Stimulated activated CD8-positive, alpha-beta memory T cell treated with anti-CD3 and anti-CD28 coated beads, Interleukin-7, amount 100 ng/mL, for 1 hour (primary cell): ENCODE measurements at places on chromosomes 5 and 9.

- DNase-seq, result no peak
Measured at GRCh38 chr5:132640613-132641012, 17.4 kb upstream of the IL13 start.

DNA sequence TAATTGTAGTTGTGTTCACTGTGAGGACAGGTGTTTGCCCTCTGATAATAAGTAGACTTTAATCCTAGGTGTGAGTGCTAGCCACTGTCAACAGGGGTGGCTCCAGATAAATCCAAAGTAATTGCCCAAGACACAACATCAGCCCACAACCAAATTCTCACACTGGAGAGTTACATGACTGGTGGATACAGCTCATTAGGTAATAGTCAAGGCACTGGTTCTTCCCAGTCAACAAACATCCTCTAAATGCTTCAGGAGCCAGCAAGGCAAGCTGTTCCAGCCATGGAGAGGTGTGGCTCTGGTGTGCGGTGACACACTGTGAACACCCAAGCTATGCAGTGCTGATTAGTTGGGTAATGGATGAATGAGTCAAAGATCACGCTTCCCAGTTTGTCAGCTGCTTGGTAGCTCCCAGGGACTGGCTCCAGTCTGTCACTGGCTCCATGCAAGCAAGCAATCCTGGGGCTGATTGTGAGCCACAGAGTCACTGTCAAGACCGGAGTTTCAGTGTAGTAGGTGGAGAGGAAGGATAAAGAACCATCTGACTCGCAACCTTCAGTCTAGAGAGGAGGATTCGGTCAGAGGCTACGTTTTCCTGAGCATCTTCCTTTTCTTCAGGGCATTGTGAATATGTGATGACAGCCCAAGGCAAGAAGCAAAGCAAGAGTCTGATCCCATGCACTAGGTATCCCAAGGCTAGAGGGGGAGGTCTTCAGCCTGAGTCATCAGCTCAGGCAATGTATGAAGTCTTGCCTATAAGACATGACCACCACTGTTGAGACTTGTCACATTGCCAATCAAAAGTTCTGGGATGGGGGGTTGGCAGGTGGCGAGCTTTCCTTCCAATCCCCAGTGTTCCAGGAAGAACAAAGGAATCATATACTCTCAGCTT lies 63.1 kb downstream of the UGCG start:
- no peak for DNase-seq

- no peak for DNase-seq
Measured at GRCh38 chr5:138762110-138762509, 8.9 kb downstream of the CTNNA1 start.

DNA sequence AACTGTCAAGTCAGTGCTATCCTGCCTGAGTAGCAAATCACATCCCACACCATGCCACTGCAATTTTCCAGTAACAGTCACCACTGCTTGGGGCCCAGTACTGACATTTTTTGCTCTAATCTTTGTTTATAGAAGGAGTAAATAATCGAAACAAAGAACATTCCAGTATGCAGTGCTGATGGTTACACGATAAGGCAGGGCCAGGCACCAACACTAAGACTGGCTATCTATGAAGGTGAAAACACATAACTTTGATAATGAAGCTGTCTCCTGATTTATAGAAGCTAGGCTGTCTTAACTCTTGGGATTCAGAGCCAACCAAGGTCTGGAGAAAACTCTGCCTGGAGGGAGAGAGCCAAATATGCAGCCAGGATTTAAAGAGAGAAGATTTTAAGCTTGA lies 365.3 kb downstream of the BNC2 start:
- no peak for DNase-seq

DNA sequence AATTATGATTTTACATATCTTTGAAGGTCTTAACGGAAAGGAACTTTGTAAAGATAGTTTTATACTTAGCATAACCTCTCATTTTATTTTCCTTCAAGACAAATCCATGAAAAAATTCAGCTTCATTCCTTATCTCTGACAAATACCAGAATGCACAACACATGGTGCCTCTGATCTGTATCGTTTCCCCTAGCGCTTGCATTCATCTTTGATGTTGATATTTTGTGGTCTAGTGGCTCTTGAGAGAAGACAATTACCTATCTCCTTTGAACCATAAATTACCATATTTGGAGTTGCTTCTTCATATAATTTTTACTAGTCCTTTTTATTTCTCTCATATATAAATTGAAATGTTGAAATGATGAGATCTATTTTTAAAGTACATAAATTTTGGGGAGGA lies 551.3 kb downstream of the PDE4D start:
- no peak for DNase-seq

DNA sequence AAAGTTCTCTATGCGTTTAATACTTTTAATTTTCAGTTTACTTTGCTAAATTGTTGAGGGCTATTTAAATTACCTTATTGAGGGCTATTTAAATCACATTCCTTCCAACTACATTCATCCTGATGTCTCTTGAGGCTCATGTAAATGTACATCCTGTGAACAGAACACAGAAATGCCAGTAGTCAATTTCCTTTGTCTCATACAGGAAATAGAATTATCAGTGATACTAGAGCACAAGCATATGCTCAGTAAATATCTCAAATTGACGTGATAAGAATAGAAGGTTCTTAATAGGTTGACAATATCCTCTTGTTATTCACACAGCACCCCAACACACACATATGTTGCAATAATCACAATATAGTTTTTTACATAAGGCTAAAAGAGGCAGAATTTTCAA lies 449.0 kb downstream of the CYLC2 start:
- no peak for DNase-seq

GRCh38 chr5:133265257-133265656 lies 213.4 kb downstream of the HSPA4 start:
- DNase-seq, result no peak

DNA sequence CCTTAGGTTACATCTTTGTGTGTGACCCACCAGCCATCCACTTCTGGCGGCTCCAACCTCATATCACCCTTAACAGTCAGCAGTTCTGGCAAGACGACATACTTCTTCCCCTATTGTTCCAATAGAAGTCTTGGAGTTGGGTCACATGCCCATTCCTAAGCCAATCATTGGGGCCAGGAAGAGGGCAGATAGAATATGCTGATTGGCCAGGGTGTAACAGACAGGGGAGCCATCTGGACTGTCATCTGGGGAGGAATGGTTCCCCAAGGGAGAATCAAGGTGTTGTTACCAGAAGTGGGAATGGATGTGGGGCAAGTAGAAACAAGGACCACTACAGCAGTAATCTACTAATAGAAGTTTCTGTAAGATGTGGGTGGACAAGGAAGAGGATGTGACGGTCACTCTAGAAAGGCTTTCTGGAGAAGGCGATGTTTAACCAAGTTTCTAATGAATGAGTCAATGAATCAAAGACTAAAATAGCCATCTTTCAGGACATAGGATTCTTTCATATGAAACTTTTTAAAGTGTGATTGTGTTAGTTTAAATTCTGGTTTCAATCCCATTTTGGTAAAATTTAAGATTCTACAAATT lies 200.4 kb downstream of the ARHGAP26 start:
- no peak for DNase-seq

- DNase-seq, result no peak
Measured at GRCh38 chr5:172410160-172410559, 44.2 kb downstream of the SH3PXD2B start.

- no peak for DNase-seq
Measured at GRCh38 chr5:102853680-102854079, 98.6 kb downstream of the PAM start.

DNA sequence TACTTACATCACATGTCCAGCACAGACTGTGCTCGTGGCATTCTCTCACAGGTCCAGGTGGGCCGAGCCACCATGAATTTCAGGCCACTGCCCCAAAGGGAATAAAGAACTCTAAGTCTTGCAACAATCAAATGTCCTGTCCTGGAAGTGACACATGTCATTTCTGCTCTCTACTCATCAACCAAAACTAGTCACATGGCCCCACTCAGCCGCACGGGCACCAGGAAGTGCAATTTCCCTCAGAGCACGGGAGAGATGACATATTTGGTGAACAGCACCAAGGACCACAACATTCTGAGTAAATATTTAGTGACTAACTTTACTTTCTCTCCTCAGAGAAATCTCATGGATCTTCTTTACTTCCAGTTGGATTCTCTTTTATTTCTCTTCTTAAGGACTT lies 131.1 kb upstream of the TUT7 start:
- DNase-seq, result no peak

GRCh38 chr5:126234563-126235195 lies 188.5 kb upstream of the GRAMD2B start:
- DNase-seq, result no peak

DNA sequence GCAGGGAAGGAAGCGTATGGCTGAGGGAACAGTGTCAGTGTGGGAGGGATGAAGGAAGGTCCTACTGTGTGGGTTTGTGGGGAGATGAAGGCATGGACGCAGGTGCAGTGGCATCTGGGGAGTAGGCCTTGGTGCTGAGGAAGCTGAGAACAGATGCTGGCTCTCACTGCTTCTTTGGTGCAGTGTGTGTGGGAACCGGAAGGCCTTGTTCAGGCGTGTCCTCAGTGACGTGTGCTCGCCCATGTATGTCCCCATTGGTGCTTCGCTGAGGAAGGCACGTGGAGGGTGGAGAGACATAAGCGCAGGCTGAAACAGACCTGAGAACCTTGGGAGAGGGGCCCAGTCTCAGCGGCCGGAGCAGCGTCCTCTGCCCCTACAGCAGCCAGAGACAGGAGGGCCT lies 18.7 kb downstream of the ADAMTS13 start:
- DNase-seq, result no peak

- DNase-seq, result no peak
Measured at GRCh38 chr9:2506321-2506720, 115.3 kb upstream of the VLDLR start.

GRCh38 chr5:134392301-134392700 lies 19.4 kb downstream of the CDKN2AIPNL start:
- no peak for DNase-seq

DNA sequence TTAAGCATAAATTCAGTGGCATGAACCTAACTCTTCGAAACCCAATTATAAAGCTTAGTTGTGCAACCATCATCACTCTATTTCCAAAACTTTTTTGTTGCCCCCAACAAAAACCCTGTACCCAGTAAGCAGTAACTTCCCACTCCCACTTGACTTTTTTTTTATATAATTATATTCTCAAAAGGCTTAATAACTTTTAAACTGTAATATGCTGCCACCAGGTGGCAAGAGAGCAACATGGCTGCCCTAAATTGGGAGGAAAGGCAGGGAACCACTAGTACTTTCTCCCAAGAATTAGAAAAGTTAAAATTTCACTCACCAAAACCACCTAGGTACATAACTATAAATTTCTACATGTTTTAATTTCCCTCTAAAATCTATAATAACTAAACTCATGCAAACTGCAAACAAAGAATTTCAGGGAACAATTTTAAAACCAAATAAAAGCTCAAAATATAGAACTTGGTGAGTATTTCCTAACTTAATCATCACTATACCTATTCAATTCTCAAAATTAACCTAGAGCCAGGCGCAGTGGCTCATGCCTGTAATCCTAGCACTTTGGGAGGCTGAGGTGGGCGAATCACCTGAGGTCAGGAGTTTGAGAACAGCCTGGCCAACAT lies 50.2 kb upstream of the RNF38 start:
- no peak for DNase-seq

- DNase-seq, result no peak
Measured at GRCh38 chr9:130824079-130824478, 11.0 kb upstream of the ABL1 start.
